ENCODE measurements at places on chromosomes 7 and 10.

DNA sequence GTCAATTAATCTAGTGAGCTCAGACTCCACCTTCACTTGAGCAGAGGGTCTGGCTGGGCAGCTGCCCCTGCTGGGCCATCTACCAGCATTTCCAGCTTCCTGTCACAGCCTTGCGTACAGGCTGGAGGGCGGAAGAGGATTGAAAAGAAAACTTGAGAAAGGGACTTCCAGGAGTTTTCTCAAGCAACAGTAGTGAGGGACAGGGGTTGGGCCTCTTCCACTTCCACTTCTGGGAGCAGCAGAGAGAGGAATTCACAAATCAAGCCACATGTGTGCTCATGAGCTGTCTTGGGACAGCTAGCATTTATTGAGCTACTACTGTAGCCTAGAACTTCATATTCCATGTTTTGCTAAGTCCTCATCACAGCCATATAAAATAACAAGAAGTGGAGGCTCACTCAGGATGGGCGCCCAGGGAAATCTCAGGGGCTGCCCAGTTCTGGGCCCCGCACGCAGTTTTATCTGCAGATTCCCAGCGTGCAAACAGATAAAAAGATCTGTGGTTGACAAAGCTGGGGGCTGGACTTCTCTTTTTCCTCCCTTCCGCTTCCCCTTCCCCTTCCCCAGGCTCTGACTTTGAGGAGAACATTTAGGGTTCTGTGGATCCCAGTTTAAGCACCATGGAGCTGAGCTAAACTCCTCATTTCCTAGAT lies 135.8 kb downstream of the RGS10 start:
- no peak for DNase-seq

- no peak for DNase-seq
Measured at GRCh38 chr7:45898222-45898621, 9.9 kb downstream of the IGFBP1 start.

DNA sequence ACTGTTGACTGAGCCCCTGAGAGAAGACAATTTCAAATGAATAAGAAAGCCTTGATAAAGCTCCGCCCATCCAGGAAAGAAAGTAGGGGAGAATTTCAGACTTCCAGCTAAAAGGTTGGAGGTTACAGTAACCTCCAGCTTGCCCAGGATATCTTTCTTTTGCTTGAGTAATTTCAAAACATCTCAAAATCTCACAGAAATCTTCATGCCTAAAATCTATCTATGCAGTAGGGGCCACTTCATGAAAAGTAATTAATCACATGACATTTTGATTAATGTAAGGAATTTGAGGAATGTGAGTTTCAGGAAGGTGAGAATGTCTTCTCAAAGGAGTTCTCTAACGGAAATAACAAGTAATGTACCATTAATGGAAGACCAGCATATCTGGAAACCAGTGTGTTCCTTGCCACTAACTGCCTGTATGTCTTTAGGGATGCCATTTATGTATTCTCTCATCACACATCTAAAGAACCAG lies 24.2 kb downstream of the TRIL start:
- peak; percentile 79 for DNase-seq

GRCh38 chr7:43565786-43566185 lies 17.1 kb upstream of the STK17A start:
- no peak for DNase-seq

GRCh38 chr10:101018118-101018599 lies 12.8 kb downstream of the PDZD7 start:
- DNase-seq, result no peak

Data from Caki2 (cell line).